ENCODE measurements at places on chromosomes 4 and X.

- DNase-seq: no peak
Measured at GRCh38 chrX:39935411-39936064, 162.2 kb downstream of the BCOR start.

DNA sequence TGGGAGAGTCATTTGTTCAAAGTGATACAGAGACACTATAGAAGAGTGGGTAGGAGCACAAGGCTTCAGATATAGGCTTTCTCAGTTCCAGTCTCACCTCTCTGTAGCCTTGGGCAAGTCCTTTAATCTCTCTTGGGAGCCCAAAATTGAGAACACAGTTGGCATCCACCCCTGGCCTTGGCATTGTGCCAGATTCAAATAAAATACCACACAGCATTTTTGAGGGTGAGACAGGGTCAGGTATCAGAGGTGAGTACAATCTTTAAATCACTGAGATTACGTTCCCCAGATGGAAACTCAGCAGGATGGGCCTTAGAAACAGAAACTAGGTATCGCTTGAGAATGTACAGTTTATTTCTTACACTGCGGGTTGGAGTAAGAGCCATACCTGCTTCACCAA lies 25.2 kb upstream of the SMIM10L2A start:
- DNase-seq: no peak

GRCh38 chrX:108131471-108131870 lies 39.9 kb downstream of the ATG4A start:
- DNase-seq: no peak

- no peak for DNase-seq
Measured at GRCh38 chrX:1401611-1402430, 9.9 kb upstream of the SLC25A6 start.

GRCh38 chrX:40688929-40689328 lies 41.6 kb upstream of the CXorf38 start:
- no peak for DNase-seq

GRCh38 chr4:16437836-16438235 lies 211.6 kb upstream of the TAPT1 start:
- no peak for DNase-seq

- DNase-seq: no peak
Measured at GRCh38 chr4:81954271-81954670, 419.5 kb downstream of the HNRNPD start.

DNA sequence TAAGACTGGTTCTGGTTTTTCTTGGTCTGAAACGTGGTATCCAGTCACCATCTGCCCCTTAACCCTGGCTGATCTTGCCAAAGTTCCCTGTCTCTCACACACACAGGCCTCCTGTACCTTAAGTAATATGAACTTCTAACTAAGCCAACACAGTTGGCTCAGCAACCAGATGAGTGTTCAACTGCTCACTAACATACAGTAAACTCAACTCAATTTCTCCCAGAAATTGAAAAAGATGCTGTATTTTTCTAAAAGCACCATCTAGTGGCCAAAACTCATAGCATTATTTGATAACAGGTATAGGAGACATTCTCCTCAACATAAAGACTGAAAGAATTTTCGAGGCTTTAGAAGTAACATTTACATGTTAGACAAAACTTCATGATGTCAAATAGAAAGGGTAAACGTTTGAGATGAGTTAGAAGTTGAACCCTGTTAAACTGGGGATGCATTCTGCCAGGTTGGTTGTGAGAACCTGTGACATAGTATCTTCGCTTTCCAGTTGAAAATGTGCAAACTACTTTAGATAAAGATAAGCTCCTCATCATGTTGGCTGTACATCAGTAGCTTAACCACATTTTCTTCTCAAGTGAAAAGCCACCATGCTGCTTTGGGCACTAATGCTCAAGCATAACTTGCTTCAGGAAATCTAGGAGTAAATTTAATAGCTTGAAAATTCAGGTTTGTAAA lies 31.2 kb downstream of the CCNI start:
- DNase-seq: no peak

GRCh38 chr4:180103794-180104193 lies 2139.4 kb upstream of the TENM3 start:
- no peak for DNase-seq

DNA sequence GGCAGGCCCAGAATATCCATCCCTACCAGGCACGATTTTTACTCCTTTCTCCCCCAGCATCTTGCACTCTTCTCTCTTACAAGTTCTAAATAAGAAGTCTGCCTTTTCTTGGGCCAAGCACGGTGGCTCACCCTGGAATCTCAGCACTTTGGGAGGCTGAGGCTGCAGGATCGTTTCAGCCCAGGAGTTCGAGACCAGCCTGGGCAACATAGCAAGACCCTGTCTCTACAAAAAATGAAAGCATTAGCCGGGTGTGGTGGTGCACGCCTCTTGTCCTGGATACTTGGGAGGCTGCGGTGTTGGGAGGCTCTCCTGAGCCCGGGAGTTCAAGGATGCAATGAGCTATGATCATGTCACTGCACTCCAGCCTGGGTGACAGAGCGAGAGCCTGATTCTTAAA lies 64.8 kb downstream of the IRF2 start:
- DNase-seq: no peak

GRCh38 chr4:42284030-42284429 lies 113.3 kb upstream of the SHISA3 start:
- DNase-seq: no peak

DNA sequence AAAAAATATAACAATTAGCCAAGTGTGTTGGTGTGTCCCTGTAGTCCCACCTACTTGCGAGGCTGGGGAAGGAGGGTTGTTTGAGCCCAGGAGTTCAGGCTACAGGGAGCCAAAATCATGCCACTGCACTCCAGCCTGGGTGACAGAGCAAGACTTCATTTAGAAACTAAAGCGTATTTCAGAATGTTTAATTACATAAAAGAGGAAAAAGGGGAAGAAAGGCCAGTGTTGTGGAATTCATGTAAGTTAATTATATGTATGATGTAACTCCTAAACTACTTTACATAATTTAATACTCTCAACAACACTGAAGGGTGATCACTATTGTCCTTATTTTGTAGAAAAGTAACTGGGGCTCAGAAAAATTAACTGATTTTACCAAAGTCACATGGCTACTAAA lies 67.2 kb upstream of the HOPX start:
- DNase-seq: no peak

DNA sequence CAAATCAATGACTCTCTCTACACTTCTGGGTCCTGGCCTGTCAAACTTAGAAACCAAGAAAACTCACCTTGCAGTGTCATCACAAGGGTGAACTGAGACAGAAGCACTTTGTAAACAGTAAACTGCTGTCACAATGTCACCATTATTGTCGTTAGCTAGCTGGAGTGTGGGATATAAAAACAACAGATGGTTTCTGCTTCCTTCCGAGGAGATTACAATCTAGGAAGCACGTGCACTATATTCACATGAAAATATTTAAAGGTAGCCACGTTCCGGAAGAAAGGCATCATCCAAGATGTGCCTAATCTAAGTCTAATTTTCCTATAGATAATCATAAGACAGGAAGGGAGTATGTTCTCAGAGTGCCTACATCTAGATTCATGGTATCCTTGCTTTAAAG lies 64.7 kb upstream of the ACSL1 start:
- no peak for DNase-seq

GRCh38 chr4:620851-621261 lies 4.5 kb upstream of the PDE6B start:
- DNase-seq: no peak

- no peak for DNase-seq
Measured at GRCh38 chrX:12890467-12890866, 16.0 kb upstream of the TLR8 start.

All from occipital lobe (tissue), 3 donors.